ENCODE measurements at places on chromosomes 13 and 19.

GRCh38 chr19:39308531-39309304 is 11.9 kb downstream of the LRFN1 start:
- H3K27me3 ChIP-seq, result peaks cover 38% of the 10 kb centered on the region
- no peak overlapping the region for H3K4me3 ChIP-seq
- no peaks in the 10 kb centered on the region for H3K36me3 ChIP-seq
- H3K4me1 ChIP-seq, result no peaks in the 10 kb centered on the region
- no peak overlapping the region for H3K27ac ChIP-seq

GRCh38 chr19:13665125-13665905 is 99.0 kb upstream of the MRI1 start:
- no peak overlapping the region for H3K4me3 ChIP-seq
- no peaks in the 10 kb centered on the region for H3K36me3 ChIP-seq
- H3K27me3 ChIP-seq, result no peaks in the 10 kb centered on the region
- H3K4me1 ChIP-seq, result no peaks in the 10 kb centered on the region

- no peak overlapping the region for H3K27ac ChIP-seq
- peaks cover 7% of the 10 kb centered on the region for H3K4me1 ChIP-seq
- no peak overlapping the region for H3K4me3 ChIP-seq
- DNase-seq, result no peak
- no peaks in the 10 kb centered on the region for H3K27me3 ChIP-seq
Observed at GRCh38 chr13:29758531-29759114, 91.8 kb downstream of the UBL3 start.

DNA sequence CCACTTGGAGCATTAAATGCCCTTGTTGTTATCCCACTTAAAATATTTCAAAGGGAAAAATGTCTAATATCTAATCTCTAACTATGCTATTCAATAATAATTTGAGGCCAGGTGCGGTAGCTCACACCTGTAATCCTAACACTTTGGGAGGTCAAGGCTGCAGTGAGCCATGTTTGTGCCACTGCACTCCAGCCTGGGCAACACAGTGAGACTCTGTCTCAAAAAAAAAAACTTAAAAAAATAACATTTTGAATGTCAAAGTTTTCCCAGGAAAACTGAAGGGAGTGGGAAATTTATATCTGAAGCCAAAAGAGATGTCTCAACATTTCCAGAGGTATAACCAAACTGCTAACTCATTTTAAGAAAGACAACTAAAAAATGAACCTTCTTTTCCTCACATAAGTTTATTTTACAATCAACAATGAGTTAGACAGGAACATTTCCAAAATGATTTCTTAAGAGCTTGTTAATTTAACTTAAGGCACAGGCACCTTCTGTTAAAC is 47.9 kb downstream of the CAB39L start:
- H3K27me3 ChIP-seq, result no peaks in the 10 kb centered on the region
- peaks cover 4% of the 10 kb centered on the region for H3K4me1 ChIP-seq
- DNase-seq, result no peak
- H3K36me3 ChIP-seq, result no peaks in the 10 kb centered on the region
- H3K27ac ChIP-seq, result no peak overlapping the region

DNA sequence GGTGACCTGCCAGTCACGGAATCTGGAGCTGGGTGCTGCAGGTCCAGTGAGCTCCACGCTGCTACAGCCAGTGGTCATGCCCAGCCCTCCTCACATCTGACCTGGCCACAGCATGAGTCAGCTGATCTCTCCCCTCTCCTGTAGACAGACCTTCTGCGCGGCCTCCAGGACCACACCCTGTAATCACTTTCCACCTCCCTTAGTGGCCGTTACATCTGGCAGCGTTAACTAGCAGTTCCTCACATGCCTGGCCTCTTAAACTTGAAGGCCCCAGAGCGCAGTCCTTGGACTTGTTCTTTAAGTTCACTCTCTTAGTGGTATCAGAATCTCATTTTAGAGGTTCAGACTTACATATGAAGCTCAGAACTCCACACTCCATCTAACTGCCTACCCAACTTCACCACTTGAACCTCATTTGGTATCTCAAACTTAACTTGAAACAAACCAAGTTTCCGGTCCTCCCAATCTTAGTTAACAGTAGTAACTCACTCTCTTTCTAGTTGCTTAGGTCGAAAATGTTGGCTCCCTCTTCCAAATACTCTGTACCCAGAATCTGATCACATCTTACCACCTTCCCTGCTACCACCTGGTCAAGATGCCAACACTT is 22.7 kb downstream of the MIPEP start:
- no peaks in the 10 kb centered on the region for H3K27me3 ChIP-seq
- H3K27ac ChIP-seq, result peak overlapping the region; percentile 43
- peaks cover 22% of the 10 kb centered on the region for H3K4me1 ChIP-seq

All from osteoblast (primary cell).